Panc1 (cell line): ENCODE measurements at places on chromosomes 4 and X.

- no peak overlapping the region for H3K4me3 ChIP-seq
- DNase-seq: no peak
- H3K36me3 ChIP-seq: no peaks in the 10 kb centered on the region
- no peak overlapping the region for H3K27ac ChIP-seq
Measured at GRCh38 chrX:107682256-107682655, 53.9 kb downstream of the PRPS1 start.

- H3K27me3 ChIP-seq: no peaks in the 10 kb centered on the region
- DNase-seq: peak; percentile 67
- no peak overlapping the region for H3K4me3 ChIP-seq
- no peak overlapping the region for H3K27ac ChIP-seq
- H3K36me3 ChIP-seq: no peaks in the 10 kb centered on the region
Measured at GRCh38 chr4:5747738-5748375, 36.9 kb downstream of the EVC start.

GRCh38 chr4:129230846-129231245, 134.9 kb downstream of the C4orf33 start:
- DNase-seq: no peak
- no peak overlapping the region for H3K27ac ChIP-seq
- H3K36me3 ChIP-seq: no peaks in the 10 kb centered on the region

GRCh38 chrX:7711167-7711566, 131.8 kb upstream of the VCX start:
- H3K27ac ChIP-seq: no peak overlapping the region
- H3K27me3 ChIP-seq: no peaks in the 10 kb centered on the region
- no peaks in the 10 kb centered on the region for H3K4me1 ChIP-seq

DNA sequence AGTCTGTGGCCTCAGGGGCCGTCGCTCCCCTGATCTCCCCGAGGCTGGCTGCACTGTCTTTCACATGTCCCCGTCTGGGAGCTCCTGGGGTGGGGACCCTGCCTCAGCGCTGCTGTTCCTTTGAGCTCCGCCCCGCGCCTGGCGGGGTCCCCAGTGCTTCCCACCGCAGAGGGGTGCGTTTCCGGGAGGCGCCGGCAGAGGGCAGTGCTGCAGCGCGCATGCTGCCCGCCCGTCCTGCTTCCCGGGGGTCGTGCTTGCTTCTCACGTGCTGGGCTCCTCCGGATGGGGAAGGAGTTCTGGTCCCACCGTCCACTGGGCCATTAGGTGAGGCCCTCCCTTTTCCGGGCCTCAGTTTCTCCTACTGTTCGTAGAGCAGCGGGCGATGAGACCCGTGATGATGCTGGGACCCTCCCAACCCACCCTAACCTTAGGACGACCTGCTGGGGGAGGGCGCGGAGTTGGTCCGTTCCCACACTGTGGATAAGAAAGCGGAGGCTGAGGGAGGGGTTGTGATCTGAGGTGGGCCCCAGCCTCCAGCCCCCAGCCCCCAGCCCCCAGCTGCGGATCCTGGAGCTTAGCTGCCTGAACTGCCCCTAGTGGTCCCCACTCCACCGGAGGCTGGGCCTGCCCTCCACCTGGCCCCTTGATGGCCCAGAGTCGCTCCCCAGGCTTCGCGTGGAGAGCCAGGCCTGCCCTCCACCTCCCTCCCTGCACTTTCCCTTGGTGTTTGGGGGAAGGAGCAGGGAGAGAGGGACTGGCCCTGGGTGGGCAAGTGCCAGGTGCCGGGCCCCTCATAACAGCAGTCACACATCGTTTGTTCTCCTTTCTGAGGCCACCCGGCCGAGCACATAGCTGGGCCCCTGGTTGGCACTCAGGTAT, 15.3 kb downstream of the CPZ start:
- no peaks in the 10 kb centered on the region for H3K4me1 ChIP-seq
- H3K36me3 ChIP-seq: no peaks in the 10 kb centered on the region
- no peak overlapping the region for H3K4me3 ChIP-seq
- no peak overlapping the region for H3K27ac ChIP-seq

GRCh38 chrX:13700380-13700779, 11.5 kb downstream of the RAB9A start:
- no peaks in the 10 kb centered on the region for H3K27me3 ChIP-seq
- no peaks in the 10 kb centered on the region for H3K4me1 ChIP-seq
- H3K4me3 ChIP-seq: no peak overlapping the region
- H3K27ac ChIP-seq: no peak overlapping the region
- no peaks in the 10 kb centered on the region for H3K36me3 ChIP-seq
- no peak for DNase-seq

- H3K27ac ChIP-seq: no peak overlapping the region
- no peaks in the 10 kb centered on the region for H3K27me3 ChIP-seq
- no peak overlapping the region for H3K4me3 ChIP-seq
Measured at GRCh38 chrX:68708503-68709290, 61.2 kb downstream of the STARD8 start.

DNA sequence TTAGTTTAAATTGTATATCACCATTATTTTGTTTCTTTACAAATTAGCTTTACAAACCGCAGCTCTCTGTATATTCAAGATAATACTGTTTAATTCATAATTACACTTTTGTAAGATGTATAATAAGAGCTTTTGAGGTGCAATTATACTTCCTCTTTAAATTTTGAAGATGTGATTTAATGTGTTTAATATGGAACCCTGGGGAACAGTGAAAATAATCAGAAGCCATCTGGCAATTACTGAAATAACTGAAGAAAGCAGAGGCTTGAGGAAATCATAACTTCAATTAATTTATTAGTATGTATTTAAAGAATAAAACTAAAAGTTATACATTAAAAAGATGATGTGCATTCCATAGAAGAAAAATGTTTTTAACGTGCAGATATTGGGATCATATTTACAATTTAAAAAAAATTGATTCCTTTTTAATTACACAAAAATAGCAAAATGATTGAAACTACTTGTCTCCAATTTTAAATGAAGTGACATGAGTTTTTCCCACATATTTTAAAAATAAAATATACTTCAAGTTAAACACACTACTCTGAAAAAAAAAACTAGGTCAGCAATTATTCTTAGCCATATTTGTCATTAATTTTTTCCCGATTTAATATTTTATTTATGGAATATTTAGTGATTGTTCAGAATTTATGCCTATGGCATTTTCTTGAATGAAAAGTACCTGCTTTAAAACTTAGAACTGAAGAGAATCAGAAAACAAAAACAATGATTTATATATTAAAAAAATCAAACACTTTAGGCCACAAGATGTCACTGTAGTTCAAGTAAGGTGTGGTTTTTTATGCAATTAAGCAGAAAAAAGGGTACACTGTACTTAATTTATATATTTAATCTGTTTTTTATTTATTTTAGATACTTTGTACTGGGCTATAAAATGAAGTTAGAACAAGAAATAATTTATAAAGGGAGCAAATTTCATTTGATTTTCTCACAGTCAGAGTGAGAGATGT, 942.7 kb upstream of the NDST4 start:
- no peak overlapping the region for H3K27ac ChIP-seq
- no peaks in the 10 kb centered on the region for H3K36me3 ChIP-seq
- no peaks in the 10 kb centered on the region for H3K4me1 ChIP-seq
- no peak for DNase-seq
- no peak overlapping the region for H3K4me3 ChIP-seq
- no peaks in the 10 kb centered on the region for H3K27me3 ChIP-seq

GRCh38 chr4:74230902-74231499, 73.1 kb downstream of the MTHFD2L start:
- H3K27ac ChIP-seq: no peak overlapping the region
- no peak for DNase-seq
- H3K36me3 ChIP-seq: no peaks in the 10 kb centered on the region
- H3K27me3 ChIP-seq: no peaks in the 10 kb centered on the region

- DNase-seq: no peak
- no peak overlapping the region for H3K27ac ChIP-seq
- H3K4me3 ChIP-seq: no peak overlapping the region
- H3K4me1 ChIP-seq: no peaks in the 10 kb centered on the region
- no peaks in the 10 kb centered on the region for H3K27me3 ChIP-seq
- no peaks in the 10 kb centered on the region for H3K36me3 ChIP-seq
Measured at GRCh38 chrX:7647831-7648230, 195.1 kb upstream of the VCX start.

- no peak for DNase-seq
- no peaks in the 10 kb centered on the region for H3K36me3 ChIP-seq
- no peaks in the 10 kb centered on the region for H3K27me3 ChIP-seq
- no peak overlapping the region for H3K27ac ChIP-seq
Measured at GRCh38 chrX:115363372-115363771, 73.9 kb downstream of the LUZP4 start.

GRCh38 chr4:7971159-7971631, 31.5 kb upstream of the AFAP1 start:
- peaks cover 62% of the 10 kb centered on the region for H3K4me1 ChIP-seq
- peak overlapping the region; percentile 93 for H3K27ac ChIP-seq
- no peaks in the 10 kb centered on the region for H3K36me3 ChIP-seq
- no peak for DNase-seq
- no peaks in the 10 kb centered on the region for H3K27me3 ChIP-seq
- no peak overlapping the region for H3K4me3 ChIP-seq

GRCh38 chrX:73214426-73215094, at the start of gene NAP1L2:
Gene NAP1L2 (minus strand): TSS chrX:73214851. CDS start chrX:73214492, 359 bp downstream.
- H3K4me3 ChIP-seq: peak within 1 kb of the TSS; percentile 71
- no peaks in the 10 kb centered on the region for H3K36me3 ChIP-seq
- no peak for DNase-seq
- H3K27me3 ChIP-seq: peaks cover 2% of the 10 kb centered on the region
- no peak within 1 kb of the TSS for H3K27ac ChIP-seq

DNA sequence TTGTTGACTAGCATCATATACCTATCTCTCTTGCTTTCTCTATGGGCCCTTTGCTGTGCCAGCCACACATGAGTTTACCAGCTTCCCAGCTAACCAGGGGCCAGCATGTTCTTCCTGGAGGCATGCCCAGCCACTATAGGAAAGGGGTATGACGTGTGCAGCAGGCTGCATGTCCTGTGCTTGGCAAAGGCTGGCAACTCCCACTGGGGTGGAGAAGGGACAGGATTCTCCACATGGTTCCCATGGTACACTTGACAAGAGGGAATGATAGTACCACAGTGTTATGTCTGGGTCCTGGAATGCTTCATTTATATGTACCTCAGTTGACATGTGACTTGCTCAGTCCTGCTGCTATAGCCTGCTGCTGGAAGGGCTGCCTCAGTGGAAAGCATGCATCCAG, 78.8 kb downstream of the TMEM164 start:
- no peaks in the 10 kb centered on the region for H3K36me3 ChIP-seq
- H3K4me1 ChIP-seq: peaks cover 4% of the 10 kb centered on the region

DNA sequence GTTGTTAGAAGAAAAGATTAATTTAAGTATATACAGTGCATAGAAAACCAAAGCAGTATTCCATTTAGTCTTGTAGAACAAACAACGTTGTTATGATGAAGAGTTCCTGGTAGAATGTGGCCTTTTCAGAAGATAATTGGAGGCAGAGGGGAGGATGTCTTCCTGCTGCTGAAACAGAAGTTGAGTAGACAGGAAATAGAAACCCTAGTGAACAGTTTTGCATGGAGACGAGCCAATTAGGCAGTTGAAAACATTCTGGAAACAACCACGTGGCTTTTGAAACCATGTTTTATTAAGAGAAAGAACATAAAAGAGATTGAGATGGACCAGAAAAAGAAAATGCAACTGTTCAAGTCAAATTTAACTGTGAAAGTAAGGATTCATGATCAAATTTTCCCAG, 325.2 kb downstream of the CAMK2D start:
- no peak overlapping the region for H3K4me3 ChIP-seq
- no peaks in the 10 kb centered on the region for H3K27me3 ChIP-seq
- no peaks in the 10 kb centered on the region for H3K4me1 ChIP-seq
- H3K36me3 ChIP-seq: no peaks in the 10 kb centered on the region
- H3K27ac ChIP-seq: no peak overlapping the region

- H3K36me3 ChIP-seq: no peaks in the 10 kb centered on the region
- H3K27ac ChIP-seq: no peak overlapping the region
- DNase-seq: no peak
Measured at GRCh38 chr4:60656171-60656570, 544.0 kb upstream of the ADGRL3 start.

GRCh38 chr4:117549524-117549923, 464.1 kb upstream of the TRAM1L1 start:
- H3K36me3 ChIP-seq: no peaks in the 10 kb centered on the region
- no peak overlapping the region for H3K4me3 ChIP-seq
- no peaks in the 10 kb centered on the region for H3K27me3 ChIP-seq
- no peak for DNase-seq

DNA sequence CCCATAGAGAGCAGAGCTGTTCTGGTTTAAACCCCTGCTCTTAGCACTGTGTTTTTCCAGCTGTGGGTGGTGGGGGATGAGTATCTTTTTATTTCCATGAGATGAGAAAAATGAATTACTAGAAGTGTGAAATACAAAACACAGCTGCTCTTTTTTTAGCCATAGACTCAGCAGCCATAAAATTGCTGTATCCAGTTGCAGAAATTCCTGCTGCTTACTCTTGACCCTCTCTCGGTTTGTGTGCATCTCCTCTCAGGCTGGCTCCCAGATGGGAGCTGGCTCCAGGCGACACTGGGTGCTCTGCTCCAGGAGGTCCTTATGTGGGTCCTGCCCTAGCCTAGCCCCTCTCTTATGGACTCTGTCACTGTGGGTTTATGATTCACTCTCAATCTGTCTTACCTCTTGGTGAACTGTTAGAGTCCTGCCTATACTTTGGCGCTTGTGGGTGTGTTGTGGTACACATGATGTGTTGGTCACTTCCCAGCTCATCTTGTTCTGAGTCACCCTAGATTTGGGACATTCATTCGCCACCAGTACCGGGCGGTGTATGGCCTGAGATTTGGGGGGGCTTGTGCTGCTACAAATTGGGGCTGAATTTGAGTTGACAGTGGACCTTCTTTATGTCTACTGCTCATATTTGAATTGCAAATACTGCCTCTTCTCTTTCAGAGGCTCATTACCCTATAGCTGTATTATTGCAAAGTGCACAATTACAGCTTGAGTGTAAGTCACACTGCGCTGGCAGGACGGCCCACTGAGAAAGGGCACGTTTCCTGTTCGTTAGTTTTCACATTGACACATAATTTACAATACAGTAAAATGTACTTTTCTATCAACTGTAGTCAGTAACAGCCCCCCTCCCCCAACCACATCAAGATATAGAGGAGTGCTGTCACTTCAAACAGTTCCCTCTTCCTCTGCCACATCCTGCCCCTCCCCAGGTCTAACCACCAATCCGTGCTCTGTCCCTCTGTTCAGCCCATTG, 46.9 kb upstream of the MSANTD1 start:
- no peaks in the 10 kb centered on the region for H3K36me3 ChIP-seq
- DNase-seq: no peak
- no peak overlapping the region for H3K4me3 ChIP-seq
- H3K4me1 ChIP-seq: no peaks in the 10 kb centered on the region
- H3K27ac ChIP-seq: no peak overlapping the region
- no peaks in the 10 kb centered on the region for H3K27me3 ChIP-seq

DNA sequence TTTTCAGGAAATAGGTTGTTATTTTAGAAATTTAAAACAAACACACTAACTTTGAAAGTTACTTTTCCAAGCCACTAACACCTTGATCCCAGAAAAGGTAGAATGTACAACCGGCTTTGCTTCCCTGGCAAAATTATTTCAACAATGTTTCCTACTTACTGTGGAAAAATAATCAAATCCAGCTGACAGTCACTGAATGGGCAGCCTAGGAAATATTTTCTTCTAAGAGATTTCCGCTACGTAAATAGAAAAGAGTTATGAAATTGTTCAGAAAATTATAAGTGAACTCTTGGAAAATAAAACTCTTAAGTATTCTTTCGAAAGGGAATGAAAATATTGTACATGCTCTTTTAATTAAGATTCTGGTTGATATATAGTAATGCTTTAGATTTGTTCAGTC, 195.7 kb downstream of the GASK1B start:
- no peak for DNase-seq
- H3K36me3 ChIP-seq: no peaks in the 10 kb centered on the region; the same call in 1 of the 2 replicates
- H3K27me3 ChIP-seq: no peaks in the 10 kb centered on the region
- no peaks in the 10 kb centered on the region for H3K4me1 ChIP-seq
